ENCODE measurements at places on chromosomes 6 and 20.
A peak's percentile ranks its signal among the peaks of the same experiment; 100 is the strongest.

- peak; percentile 73 for DNase-seq
Measured at GRCh38 chr20:63009045-63009961, 2.5 kb upstream of the BHLHE23 start.

GRCh38 chr20:4150070-4150441 lies 134.7 kb upstream of the RNF24 start:
- no peak for DNase-seq

GRCh38 chr6:89530982-89531381 lies 98.0 kb downstream of the ANKRD6 start:
- DNase-seq, result no peak

- no peak for DNase-seq
Measured at GRCh38 chr20:52179331-52180179, 12.0 kb downstream of the ZFP64 start.

DNA sequence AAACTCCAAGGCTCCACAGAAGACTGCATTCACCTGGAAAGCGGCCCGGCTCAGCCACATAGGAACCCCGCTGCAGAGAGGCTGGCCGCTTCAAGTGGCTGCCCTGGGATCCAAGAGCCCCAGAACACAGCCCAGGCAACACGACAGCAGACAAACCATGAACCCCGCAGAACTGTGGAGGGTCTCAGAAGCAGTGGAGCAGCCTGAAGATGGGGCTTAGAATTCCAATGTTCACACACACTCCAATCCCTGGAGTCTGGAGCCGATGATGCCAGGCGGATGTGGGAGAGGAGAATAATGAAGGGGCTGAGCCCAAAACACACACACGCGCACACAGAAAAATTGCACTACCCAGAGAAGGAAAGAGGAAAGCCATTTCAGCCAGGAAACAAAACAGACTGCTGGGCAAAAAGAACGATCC lies 52.4 kb downstream of the NINL start:
- no peak for DNase-seq

- DNase-seq, result no peak
Measured at GRCh38 chr20:3689978-3690377, 8.2 kb upstream of the ADAM33 start.

GRCh38 chr6:82690283-82690682 lies 326.7 kb downstream of the TPBG start:
- DNase-seq, result no peak

DNA sequence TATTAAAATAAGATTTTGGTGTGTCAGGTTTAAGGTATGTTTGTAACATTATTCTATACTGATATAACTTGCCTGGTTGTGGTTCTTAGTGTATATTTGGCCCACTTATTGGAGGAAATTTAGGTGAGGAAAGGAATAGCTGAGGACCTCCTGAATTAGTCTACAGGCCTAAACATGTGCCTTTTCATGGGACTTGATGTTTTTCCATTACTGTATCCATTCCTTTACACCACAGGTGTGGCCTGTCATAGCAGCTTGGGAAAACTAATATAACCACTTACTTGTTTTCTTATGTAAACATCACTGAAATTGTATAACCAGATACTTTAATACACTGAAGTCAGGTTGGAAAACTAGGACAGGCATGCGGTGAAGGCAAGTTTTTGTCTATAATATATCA lies 27.6 kb downstream of the BCKDHB start:
- no peak for DNase-seq

- DNase-seq, result no peak
Measured at GRCh38 chr6:28212510-28213212, 12.4 kb upstream of the ZSCAN9 start.

DNA sequence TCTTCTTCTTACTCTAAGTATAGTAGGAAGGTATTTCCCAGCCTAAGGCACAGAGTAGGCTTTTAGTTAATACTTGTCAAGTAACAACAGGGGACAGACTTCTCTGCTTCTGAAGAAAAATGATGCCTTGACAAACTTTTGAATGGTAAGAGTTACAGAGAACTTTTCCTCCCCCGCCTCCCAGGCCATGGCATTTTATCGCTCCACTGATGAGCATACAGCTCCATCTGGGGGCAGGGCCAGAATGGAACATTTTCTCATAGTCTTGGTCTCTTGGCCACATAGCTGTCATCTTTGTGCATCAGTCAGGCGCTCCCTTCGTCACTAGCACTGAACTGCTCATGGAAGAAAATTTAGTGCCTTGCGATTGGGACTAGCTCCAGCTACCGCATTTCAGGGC lies 1066.8 kb upstream of the CITED2 start:
- no peak for DNase-seq

- no peak for DNase-seq
Measured at GRCh38 chr6:104929353-104929752, 27.6 kb upstream of the LIN28B start.

- no peak for DNase-seq
Measured at GRCh38 chr6:165695722-165696515, 32.9 kb upstream of the PDE10A start.

GRCh38 chr20:51429144-51429482 lies 113.4 kb downstream of the NFATC2 start:
- no peak for DNase-seq

DNA sequence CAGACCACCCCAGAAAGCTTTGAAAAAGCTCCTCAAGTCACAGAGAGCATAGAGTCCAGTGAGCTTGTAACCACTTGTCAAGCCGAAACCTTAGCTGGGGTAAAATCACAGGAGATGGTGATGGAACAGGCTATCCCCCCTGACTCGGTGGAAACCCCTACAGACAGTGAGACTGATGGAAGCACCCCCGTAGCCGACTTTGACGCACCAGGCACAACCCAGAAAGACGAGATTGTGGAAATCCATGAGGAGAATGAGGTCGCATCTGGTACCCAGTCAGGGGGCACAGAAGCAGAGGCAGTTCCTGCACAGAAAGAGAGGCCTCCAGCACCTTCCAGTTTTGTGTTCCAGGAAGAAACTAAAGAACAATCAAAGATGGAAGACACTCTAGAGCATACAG lies 39.6 kb downstream of the ZBTB2 start:
- DNase-seq, result no peak

GRCh38 chr6:28563430-28564095 lies 37.9 kb downstream of the GPX5 start:
- DNase-seq, result no peak

DNA sequence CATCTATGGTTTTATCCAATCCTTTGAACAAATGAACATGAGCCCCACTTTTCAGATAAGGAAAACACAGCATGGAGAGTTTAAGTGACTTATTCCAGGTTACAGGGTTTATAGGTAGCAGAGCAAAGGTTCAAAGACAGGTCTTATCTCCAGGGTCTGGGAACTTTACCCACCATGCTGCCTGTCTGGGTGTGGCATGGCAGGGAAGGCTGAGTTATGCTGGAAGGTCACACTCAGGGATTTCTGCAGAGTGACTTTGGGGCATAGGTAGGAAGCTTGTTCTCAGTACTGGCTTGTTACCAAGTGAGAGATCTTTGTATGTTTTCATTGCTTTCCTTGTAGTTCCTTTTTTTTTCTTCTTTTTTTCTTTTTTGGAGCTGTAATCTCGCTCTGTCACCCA lies 1.8 kb downstream of the ZNF831 start:
- DNase-seq, result no peak

DNA sequence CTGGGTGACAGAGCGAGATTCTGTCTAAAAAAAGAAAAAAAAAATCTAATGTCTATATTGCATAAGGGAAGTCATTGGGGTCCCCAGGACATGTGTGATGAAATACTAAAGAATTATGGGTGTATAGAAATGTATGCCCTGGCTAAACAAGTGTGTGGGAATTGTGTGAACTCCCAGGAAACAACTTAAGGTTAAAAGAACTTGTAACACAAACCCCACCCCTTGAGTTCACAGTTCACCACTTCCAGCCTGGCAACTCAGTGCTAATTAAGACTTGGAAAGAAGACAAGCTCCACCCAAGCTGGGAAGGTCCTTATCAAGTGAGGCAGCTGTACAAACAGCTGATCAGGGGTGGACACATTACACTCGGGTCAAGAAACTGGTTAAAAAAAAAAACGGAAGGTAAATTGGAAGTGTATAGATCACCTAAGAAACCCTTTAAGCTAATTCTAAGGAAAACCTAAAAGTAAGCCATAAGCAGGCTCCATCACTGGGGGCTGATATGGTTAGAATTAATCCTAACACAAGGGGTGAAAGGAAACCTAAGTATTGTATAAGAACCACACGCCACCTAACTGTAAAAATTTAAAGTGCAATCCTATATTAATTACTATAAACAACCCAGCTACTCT lies 25.2 kb downstream of the HLA-A start:
- no peak for DNase-seq
